Activated CD4-positive, alpha-beta T cell treated with anti-CD3 and anti-CD28 coated beads, Interleukin-2, Interleukin-4, amounts not matched to agents 100 ng/mL and 50 ng/mL, durations not matched to agents 16 hours and 8 hours (primary cell): ENCODE measurements at places on chromosomes 1 and 21.
A peak's percentile ranks its signal among the peaks of the same experiment; 100 is the strongest.

GRCh38 chr1:185166106-185166505 is 9.1 kb downstream of the SWT1 start:
- no peak for DNase-seq

GRCh38 chr1:199083680-199084079 is 444.8 kb downstream of the PTPRC start:
- no peak for DNase-seq

DNA sequence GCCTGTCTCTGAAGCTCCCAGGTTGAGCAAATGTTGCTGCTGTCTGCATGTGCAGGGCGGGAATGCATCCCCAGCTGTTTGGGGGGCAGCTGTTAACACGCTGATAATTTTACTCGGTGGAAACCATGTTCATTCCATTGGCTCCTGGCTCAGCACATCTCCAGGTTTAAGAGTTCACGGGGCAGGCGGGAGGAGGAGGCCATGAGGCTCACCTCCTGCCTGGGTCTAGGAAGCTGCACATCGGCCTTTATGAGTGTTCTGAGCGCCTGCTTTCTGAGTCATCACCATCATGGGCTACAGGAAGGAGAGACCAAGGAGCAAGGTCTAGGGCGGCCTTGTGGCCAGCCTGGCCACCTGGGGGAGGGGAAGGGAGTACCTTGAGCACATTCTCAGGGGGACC is 29.7 kb downstream of the AJAP1 start:
- no peak for DNase-seq

GRCh38 chr1:61270761-61271411 is 188.5 kb downstream of the NFIA start:
- peak; percentile 86 for DNase-seq

GRCh38 chr1:59557549-59557885 is 257.2 kb upstream of the HOOK1 start:
- DNase-seq: no peak

DNA sequence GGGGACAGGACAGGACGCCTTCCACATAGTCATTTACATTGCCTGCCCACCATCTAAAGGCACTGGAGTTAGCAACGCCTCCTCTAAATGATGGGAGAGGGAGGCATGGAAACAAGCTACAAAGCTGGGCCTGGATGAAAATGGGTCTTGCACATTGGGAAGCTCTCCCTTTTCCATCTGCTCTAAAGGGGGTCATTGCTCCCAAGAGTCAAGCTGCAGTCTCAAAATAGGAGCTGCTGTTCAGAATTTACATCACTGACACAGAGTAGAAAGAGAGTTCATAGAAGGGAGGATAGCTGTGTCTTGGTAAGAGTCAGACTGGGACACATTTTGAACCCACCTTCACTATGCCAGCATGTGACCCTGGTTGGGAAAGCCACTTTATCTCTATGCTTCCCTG is 26.6 kb downstream of the RCSD1 start:
- no peak for DNase-seq
